ENCODE measurements at places on chromosomes 3 and 15. TPM values are rescaled to one million over a fixed set of nuclear protein-coding genes. Genes with fewer than 3 reads are reported as not detected.

DNA sequence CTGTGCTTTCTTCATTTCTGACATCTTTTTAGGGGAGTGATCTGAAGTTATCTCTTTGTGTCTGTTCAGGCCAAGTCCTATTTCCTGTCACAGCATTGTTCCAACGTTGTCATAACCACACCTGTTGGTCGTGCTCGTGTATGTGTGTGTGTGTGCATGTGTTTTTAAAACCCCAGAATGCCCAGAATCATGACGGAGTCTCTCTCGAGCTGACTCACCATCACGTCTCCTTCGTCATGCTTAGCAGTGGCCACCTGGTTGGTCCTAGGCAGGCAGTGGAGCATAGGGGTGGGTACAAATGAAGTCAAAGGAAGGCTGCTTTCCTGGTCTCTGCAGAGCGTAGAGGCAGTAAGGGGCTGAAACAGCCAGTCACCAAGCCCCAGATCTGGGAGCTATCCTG, 126.8 kb upstream of the ABHD17C start:
- no peak for DNase-seq

GRCh38 chr3:13391308-13391707, 28.8 kb downstream of the NUP210 start:
- no peak for DNase-seq

DNA sequence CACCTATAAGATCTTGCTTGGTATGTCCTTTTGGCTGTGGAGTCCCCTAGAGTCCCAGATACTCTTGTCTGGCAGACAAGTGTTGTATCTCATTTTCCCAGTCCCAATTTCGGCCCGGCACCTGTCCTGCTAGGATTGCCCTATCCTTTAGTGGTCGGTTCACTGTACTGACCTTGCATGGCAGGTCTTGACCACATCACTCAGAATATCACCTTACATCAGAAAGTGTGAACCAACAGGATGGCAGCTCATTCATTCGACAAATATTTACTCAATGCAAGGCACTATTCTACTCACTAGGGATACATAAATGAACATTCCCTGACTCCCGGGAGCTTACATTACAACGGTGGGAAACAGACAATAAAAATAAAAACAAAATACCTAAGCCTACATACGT, 5.7 kb upstream of the CCDC80 start:
- DNase-seq: no peak

- DNase-seq: no peak
Measured at GRCh38 chr15:52789008-52789600, 1.0 kb downstream of the ONECUT1 start.

GRCh38 chr15:84829428-84829827, 12.3 kb downstream of the ALPK3 start:
- DNase-seq: no peak

- DNase-seq: no peak
Measured at GRCh38 chr3:85474241-85474640, 515.5 kb downstream of the CADM2 start.

- no peak for DNase-seq
Measured at GRCh38 chr3:159273608-159274007, 471.8 kb downstream of the MFSD1 start.

DNA sequence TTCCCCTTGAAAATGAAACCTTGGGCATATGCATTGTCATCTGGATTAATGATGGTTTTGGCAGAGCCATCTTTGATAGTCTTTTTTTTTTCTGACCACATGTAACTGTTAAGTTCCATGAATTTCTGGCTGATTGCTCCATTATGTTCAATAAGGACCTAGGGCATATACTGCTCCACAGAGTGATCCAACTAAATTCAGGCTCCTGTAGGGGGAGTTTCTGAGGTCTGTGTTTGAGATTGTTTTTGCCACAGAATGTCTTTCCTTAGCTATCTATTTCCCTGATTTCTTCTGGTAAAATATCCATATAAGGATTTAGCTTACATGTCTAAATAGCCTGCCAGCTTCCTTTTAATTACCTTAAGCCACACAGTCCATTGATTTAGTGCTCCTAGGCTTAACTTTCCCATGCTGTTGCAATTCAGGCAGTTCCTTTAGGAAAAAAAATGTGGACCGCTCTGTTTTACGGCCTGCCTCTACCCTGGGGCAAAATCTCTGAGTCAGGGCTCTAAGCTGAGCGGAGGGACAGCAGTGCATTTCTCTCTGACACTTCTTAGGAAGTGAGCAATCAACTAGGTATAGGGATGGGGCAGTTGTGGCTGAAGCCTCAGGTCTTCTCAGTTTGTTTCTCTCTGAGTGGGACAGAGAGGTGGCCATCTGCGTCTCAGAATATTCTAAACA, 796.2 kb downstream of the NR2F2 start:
- DNase-seq: no peak

- DNase-seq: no peak
Measured at GRCh38 chr15:91553196-91553854, 300.2 kb upstream of the SLCO3A1 start.

DNA sequence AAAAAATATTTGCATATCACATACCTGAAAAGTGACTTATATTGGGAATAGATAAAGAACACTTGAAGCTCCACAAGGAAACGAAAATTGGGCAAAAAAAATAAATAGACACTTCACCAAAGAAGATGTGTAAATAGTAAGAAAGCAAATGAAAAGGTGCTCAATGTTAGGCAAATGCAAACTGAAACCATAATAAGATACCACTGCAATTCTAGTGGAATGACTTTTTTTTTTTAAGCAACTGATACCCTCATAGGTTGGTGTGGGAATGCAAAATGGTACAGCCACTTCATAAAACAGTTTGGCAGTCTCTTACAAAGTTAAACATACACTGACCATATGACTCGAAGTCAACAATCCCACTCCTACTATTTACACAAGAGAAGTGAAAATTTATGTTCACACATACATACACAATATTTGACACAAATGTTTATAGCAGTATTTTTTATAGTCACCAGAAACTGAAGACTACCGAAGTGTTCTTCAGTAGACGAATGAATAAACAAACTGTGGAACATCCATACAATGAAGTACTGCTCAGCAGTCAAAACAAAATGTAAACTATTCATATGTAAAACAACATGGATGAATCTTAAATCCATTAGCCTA, 176.3 kb downstream of the ZMAT3 start:
- DNase-seq: no peak

DNA sequence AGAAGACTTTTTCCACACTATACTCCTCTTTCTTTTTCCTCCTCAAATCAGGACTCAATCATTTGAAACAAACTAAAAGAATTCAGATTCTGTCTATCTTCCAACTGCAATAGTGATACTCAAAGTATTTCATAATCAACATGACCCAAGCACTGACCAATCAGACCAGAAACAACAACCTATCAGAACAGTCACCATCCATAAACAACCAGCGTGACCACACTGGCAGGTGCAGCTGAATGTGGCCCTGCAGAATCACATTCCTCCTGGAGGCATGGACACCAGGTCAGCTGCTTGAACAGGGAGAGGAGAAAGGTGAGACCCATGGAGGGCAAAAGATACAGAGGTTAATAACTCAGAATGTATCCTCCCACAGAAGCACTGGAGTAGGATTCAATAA, 13.3 kb downstream of the HRG start:
- DNase-seq: no peak

DNA sequence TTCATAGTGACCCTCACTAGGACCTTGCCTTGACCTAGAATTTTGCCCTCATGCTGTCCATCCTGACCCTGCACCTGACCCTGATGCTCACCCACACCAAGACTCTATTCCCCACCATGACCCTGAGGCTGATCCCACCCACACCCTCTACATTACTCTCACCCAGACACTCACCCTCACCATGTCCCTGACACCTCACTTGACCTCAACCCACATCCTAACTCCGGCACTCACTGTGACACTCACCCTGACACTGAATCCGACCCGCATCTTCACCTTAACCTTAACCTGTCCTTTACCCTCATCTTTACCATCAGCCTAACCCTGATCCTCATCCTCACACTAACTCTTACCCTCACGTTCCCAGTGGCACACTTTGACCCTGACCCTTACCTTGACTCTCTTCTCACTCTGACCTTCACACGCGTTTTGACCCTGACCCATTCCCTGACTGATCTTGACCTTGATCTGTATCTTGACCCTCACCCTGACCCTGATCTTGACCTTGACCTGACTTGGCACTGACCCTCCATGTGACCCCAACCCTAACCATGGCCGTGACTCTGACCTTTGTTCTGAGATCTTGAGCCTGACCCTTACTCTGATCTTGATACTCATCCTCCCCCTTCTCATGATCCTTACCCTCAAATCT, 22.2 kb upstream of the SLC25A26 start:
- DNase-seq: no peak

DNA sequence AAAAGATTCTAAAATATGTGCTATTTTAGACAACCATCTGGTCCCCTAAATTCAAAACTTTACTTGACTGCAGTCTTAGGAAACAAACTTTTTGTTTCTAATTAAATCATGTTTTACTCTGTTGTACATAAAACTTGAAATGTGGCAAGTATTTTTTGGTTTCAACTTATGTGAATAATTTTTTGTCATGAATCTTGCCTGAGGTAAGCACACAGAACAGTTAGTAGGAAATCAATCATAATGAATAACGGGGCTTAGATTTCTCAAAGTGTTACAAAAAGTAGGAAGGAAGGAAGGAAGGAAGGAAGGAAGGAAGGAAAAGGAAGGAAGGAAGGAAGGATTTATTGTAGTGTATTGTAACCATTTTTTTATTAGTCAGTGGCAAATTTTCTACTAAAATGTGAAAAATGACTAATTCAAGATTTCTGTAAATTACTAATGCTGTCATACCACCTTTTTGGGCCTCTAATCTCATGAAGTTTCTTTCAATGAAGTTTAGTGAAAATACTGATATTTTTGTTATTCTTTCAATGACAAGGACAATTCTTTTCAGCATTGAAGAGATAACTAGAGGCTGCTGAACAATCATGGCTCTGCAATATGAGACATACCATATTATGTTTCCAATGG, 1689.2 kb downstream of the OTOL1 start:
- DNase-seq: no peak

GRCh38 chr15:51144021-51144532, 49.4 kb upstream of the TNFAIP8L3 start:
- DNase-seq: no peak

DNA sequence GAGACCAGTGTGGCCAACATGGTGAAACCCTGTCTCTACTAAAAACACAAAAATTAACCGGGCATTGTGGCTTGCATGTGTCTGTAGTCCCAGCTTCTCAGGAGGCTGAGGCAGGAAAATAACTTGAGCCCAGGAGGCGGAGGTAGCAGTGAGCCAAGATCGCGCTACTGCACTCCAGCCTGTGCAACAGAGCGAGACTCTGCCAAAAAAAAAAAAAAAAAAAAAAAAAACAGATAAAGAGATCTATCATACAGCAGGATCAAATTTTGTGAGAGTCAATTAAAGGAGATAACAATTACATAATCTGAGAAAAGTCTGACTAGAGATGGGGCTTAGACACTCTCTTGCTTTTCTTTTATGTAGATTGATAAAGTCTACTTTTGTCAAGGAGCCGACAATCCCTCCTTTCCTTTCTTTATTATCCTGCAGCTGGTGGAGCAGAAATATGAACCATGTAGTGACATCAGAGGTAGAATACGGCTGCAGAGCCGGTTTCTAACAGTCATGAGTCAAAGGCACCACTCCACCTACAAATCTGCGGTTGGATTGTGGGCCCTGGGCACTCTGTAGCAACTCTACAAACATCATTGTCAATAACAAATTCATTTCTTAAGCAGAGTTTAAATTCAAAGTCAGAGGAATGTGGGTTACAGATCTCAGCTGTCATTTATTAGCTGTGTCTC, 9.0 kb downstream of the C2CD4A start:
- DNase-seq: no peak

- DNase-seq: peak; percentile 61
Measured at GRCh38 chr3:122258757-122259371, 66.2 kb upstream of the CSTA start.

GRCh38 chr15:39580485-39581241, at the start of gene THBS1:
THBS1 (plus strand) TSS chr15:39581079; CDS start chr15:39581858, 779 bp downstream.
- DNase-seq: peak; percentile 88

DNA sequence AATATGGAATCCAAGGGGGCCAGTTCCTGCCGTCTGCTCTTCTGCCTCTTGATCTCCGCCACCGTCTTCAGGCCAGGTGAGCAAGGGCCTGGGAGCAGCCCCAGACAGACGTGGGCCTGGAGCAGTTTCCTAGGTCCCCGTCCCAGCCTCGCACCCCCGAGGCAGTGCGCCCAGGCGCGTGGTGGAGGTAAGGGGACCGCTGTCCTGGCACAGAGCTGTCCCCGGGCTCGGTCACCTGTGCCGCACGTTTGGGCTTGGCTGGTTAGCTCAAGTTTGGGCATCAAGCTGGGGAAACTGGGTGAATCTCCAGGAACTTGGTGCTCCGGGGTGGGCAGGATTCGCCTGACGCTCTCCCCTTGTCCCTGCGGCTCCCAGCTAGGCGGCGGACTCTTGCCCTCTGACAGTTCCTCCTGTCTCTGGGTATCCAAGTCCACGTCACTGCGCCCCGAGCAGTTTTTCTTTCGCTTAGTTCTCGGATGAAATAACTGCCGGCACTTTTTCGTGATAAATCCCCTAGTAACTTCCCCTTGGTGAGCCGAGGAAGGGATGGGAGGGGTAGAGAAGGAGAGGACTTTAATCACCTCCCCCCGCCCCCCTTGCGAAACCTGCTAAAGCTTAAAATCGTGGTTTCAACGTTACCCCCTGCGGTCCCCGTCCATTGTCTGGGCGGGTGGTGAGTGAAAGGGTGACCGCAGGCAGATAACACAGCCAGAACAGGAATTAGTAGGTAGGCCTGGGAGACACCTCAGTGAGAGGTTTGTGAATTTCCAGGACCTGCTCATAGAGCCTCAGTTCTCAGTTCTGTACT, 901 bp downstream of the ALCAM start:
- peak; percentile 71 for DNase-seq

- no peak for DNase-seq
Measured at GRCh38 chr3:52454250-52454937, 553 bp upstream of the TNNC1 start.

DNA sequence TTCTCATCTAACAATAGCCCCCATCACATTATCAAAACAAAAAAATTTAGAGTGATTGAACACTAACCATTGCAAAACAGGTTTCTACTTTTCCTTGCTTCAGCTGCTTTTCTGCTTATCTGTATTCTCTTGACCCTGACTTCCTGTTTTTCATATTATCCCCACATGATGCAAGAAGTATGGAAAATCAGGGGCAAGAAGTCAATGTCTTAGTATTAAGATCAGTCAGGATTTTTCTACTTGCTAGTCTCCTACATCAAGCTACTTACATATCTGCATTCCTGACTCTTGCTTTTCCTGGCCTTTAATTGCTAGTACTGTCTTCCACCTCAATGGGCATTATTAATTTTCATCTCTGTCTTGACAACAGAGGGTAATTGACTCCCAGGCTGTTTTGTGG, 300.2 kb downstream of the OTOL1 start:
- DNase-seq: no peak

The DISP2 gene
- total RNA-seq: 3.4 TPM

The KCNMB3 gene
- 2.0 TPM for total RNA-seq

The MME gene
- 36.0 TPM for total RNA-seq

The STRA6 gene
- total RNA-seq: 7.6 TPM

The GUCA1C gene
- not detected for total RNA-seq

The CCR2 gene
- not detected for total RNA-seq

The ROPN1B gene
- total RNA-seq: 0.36 TPM

The ECE2 gene
- total RNA-seq: 0.86 TPM

The OXSR1 gene
- total RNA-seq: 47.0 TPM
